A172 (cell line): ENCODE measurements at places on chromosomes 11 and 22. TPM values are rescaled to one million over a fixed set of nuclear protein-coding genes. Genes with fewer than 3 reads are reported as not detected.

- no peak for DNase-seq
Measured at GRCh38 chr22:48857202-48857805, 970.4 kb downstream of the BRD1 start.

Gene RAPSN
- total RNA-seq, result not detected in 2 replicates

Gene CABP4
- not detected in 2 replicates for total RNA-seq

GRCh38 chr22:45101515-45102227 is 62.1 kb upstream of the NUP50 start:
- peak; percentile 32 for DNase-seq

Gene CPSF7
- 26.9 and 34.3 TPM in 2 replicates for total RNA-seq

Gene FAM227A
- total RNA-seq, result 0.83 and 2.5 TPM in 2 replicates

DNA sequence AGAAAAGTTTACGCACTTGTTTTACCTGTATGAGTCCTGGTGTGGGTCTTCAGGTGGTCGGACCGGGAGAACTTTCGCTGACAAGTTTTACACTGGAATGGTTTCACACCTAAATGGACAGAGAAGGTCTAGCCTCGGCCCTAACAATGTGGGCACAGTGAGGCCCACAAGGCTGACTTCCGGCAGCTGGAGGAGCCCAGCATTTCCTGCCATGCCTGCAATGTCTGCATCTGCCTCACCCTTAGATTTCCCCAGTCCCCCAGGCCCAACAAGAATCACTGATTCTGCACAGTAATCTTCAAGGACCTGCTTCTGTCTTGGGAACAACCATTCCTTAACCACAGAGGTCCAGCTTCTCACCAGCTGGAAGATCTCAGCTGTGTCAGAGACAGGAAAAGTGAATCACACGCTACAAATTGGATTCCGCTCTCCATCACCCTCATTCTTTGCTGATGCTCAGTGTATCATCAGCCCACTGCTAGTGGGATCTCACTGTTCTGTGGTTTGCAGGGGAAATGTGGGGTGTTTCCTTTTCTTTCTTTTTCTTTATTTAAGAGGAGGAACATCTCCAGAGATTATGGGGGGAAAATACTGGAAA is 43.3 kb downstream of the WT1 start:
- DNase-seq, result peak; percentile 86

Gene OR6T1
- not detected in 2 replicates for total RNA-seq
